ENCODE measurements at places on chromosomes 11 and 22.

- ATAC-seq = no peak
These were observed 5.5 kb downstream of the TOLLIP start for GRCh38 chr11:1303973-1304372.

- ATAC-seq = no peak
These were observed 19.7 kb downstream of the ISX start for GRCh38 chr22:35085621-35086020.

DNA sequence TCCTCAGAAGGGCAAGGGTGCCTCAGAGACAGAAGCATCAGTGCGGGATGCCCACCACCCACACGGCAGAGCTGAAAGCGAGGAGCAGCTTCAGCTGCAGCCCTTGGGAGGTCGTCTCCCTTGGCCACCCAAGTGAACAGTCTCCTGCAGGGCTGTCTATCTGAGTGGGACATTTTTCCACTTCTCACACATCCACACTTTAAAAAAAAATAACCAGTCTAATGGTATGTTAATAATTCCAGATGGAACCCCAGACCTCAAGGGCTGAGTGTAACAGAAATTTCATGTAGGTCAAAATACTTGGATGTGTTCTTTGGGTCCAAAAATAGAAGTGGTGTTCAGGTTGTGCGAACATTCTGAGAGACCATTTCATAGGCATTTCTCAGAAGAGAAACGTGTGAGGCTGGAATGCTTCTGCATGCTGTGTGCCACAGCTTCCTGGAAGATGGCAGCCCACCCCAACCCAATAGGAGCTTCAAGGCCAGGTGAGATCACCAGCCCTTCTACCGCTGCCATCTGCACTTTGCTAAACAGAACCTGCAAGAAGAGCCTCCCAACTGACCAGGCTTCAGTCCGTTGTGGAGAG lies 623.2 kb downstream of the OPCML start:
- no peak for ATAC-seq

DNA sequence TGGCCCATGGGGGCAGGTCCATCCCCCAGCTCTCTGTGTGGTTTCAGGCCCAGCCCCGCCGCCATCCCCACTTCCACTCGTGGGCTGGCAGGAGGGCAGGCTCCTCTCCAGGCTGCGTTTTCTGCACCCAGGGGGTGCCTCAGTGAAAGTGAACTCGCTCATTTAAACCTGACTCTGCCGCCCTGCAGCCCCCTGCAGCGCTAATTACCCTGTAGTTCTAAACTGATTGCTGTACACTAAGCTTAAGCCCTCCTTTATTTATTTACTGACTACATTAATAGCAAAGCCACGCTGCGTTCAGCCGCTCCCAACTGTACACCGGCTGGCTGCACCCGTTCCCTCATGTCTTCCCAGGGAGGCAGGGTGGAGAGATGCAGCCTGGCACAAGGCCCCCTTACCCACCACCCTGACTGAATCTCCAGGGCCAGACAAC lies 36.6 kb upstream of the NNMT start:
- ATAC-seq = no peak

DNA sequence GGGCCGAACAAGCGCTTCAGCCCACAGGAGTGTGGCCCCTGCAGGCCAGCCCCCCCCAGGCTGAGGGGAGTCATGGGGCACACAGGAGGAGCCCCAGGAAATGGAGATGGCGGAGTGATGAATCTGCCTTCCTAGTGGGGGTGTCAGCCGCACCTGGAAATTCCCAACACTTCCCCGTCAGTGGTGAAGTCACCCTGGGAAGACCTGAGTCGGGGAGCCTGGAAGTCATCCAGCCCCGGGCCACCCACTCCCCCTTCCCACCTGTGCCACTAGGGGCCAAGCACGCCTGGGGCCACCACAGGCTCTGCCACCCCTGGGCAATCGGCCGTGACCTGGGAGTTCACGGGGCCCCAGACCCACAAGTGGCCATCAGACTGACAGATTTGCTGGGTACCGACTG lies 12.6 kb downstream of the WNT7B start:
- ATAC-seq = no peak

DNA sequence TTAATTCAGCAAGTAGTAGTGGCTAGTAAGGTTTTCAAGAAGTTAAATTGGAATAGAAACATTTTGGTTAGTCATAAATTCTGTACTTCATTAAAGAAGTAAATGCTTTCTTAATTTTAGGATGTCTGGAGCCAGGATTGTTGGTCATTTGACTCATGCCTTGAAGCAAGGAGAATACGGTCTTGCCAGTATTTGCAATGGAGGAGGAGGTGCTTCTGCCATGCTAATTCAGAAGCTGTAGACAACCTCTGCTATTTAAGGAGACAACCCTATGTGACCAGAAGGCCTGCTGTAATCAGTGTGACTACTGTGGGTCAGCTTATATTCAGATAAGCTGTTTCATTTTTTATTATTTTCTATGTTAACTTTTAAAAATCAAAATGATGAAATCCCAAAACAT lies 25.8 kb downstream of the ACAT1 start:
- ATAC-seq = no peak

DNA sequence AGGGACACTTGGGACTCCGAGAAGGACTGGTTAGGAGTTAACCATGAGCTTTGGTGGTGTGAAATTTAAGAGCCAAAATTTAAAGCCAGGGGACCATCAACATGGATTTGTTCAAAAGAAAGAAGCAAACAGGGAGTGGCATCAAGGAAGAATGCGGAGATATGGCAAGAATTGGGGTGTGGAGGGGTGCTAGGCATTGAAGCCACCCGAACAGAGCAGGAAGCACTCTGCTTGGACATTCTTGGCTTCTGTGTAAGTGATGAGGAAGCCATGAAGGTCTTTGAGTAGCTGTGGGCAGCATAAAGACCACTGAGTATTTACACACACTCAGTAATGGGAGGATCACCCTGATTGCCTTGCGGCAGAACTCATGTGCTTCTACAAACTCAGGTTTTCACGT lies 27.2 kb upstream of the PAMR1 start:
- ATAC-seq = no peak

DNA sequence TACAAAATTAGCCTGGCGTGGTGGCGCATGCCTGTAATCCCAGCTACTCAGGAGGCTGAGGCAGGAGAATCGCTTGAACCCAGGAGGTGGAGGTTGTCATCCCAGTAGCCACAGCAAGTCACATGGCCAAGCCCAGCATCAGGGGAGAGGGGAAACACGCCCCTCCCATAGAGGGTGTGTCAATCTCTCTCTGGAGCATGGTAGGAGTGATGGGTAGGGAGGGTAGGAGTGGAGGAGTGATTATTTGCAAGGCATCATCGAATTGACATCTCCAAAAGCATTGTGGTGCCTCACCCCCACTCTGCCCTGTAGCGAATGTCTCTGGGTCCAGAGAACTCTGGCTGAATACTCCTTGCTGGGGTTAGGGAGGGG lies 6.1 kb upstream of the SSTR3 start:
- ATAC-seq = no peak

DNA sequence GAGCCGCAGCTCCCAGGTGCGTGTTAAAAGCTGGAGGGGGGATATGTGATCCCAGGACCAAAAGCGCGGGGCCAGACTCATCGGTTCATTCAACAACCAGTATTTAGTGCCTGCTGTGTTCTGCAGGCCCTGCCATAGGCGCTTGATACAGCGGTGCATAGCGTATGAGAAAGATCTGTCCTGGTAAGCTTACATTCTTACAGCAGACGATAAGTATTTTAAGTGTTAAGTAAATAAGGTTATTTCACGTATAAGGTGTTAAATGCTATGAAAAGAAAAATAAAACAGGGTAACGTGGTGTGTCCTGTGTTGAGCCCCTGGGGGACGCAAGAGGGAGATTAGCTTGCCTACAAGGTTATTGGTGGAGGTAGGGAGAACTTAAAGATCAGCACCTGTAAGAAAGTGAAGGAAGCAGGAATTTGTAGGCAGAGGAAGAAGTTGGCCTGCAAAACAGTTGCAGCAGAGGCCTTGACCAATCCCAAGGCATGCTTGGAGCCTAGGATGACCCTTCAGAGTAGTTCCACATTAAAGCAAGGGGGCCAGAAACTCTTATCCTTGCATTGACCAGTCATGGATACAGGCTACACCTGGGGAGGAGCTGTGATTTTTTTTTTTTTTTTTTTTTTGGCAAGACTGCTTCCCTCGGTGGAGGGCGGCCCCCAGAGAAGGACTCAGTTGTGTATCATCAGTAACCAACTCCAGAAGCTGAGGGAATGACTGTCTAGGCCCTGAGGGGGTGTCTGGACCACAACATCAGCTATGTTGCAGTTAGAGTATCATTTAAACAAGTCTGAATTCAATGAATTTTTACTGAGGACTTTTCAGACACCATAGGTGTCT lies 487 bp upstream of the LIPT2 start:
- ATAC-seq = no peak

- no peak for ATAC-seq
These were observed 17.9 kb downstream of the MYEOV start for GRCh38 chr11:69311767-69312385.

GRCh38 chr22:38569972-38570778 lies at the start of gene DMC1:
DMC1 (minus strand) TSS chr22:38570183; CDS start chr22:38568256, 1,927 bp downstream.
- peak; percentile 90 for ATAC-seq

DNA sequence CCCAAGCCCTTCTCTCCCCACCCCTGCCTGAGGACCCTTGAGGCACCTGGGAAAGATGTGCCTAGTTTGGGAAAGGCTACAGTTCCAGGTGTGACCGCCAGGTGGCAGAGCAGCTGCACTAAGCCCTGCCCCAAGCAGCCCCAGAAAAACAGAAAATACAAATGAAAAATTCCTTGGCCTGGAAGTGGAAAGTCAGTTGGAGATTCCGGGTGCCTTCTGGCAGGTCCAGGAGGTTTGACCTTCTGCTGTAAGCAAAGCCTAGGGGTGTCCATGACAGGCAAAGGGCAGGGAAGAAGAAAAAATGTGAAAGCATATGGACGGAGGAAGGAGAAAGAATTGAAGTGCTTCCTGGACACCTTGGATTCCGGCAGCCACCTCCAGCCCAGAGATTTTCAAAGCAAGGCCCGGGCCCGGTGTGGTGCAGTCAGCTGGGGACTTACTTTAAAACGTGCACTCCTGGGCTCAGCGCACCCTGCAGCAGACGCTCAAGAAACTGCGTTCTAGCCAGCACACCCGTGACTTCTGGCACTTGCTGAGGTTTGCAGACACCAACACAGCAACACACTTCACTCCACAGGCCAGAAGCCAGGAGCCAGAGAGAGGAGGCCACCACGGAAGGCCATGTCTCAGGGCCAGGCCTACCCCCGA lies 37.3 kb upstream of the SLC22A12 start:
- peak; percentile 47 for ATAC-seq

All from activated T-helper 17 cell treated with anti-CD3 and anti-CD28 coated beads, Interleukin-2, amount 50 U/mL, for 72 hours (primary cell).